ENCODE measurements at places on chromosomes 1 and 21.

DNA sequence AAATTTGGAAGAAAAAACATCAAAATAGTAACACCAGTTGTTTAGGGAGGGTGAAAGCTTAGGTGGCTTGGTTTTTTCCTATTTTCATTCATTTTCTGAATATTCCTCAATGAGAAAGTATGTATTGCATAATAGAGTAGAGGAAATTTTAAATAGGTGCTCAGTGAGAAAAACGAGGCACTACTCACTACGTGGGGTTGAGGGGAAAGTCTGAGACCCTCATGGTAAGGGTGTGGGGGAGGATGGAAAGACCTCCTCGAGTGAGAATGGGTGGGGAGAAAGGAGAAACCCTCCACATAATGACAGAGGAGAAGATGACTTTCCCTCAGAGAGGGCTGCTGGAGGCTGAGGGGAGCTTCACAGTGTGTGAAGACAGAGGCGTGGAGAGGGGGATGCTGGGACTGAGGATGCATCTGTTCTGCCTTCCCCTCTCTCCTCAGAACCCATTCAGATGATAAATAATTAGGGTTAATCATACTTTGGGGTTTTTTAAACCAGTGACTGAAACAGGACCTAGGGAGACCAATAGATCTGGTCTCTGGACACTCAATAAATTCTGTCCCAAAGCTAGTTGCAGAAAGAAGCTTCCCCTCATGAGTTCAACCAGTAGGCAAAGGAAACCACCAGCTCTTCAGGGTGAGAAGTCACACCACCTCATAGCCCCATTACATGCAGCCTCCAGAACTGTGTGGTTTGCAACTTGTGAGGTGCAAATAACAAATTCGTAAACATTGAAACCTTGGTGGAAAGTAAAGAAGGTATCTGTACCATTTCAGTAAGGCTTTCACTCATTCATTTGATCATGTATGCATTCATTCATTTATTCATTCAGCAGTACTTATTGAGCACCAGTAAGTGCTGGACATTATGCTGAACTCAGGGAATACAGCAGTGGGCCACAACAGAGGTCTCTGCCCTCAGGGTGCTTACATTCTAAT is 17.1 kb downstream of the SLAMF7 start:
- DNase-seq: no peak

DNA sequence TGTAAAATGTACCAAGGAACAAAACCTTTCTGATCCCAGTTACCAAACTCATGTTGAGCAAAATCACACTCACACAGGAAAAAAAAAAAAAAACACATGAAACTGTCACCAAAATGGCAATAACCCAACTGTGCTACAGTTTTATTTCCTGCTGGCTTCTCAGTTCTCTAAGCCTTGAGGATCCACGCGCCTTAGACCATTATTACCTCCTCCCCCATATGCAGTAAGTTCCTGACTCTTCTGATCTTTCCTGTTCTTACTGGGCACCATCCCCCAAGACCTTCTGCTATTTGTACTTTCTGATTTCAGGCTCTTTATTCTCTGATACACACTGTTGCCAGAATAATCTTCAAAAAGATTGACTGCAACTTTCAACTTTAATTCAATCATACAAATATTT is 79.6 kb downstream of the SLC45A1 start:
- DNase-seq: peak; percentile 47

- no peak for DNase-seq
Observed at GRCh38 chr1:233627823-233628222, 13.9 kb downstream of the KCNK1 start.

DNA sequence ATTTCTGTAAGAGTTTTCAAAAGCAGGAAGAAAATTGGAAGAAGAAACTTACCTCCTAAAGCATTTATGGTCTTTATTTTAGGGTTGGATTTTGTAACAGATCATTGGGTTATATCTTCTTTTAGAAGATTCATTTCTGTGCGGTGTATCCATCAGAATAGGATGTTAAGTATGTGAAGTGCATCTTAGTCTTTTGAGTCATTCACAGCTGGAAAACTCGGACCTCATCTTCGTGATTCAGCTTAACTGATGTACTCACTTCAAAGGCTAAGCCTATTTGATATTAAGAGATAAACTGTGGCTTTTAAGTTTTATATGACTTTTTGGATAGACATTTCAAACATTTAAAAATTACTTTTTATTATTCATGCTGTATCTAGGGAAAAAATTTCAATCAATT is 56.3 kb downstream of the GIPC2 start:
- DNase-seq: no peak

- no peak for DNase-seq
Observed at GRCh38 chr1:228156941-228157728, 7.4 kb downstream of the GJC2 start.
